Inflammatory macrophage (primary cell): ENCODE measurements at places on chromosomes 3 and 15.

DNA sequence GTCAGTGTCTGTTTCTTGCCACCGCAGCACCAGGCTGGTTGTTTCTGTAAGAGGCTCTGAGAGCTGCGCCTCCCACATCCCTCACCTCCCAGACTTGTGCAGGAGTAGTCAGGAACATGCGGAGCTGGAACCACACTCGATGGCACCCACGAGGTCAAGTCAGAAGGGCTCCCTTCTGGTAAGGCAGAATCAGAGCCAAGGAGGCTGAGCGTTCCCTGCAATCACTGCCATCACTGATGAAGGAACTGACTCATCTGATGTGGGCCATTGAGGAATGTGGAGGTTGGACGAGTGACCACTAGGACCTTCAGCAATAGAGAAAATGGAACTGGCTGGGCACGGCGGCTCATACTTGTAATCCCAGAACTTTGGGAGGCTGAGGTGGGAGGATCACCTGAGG lies 35.7 kb upstream of the BLM start:
- no peak for DNase-seq

DNA sequence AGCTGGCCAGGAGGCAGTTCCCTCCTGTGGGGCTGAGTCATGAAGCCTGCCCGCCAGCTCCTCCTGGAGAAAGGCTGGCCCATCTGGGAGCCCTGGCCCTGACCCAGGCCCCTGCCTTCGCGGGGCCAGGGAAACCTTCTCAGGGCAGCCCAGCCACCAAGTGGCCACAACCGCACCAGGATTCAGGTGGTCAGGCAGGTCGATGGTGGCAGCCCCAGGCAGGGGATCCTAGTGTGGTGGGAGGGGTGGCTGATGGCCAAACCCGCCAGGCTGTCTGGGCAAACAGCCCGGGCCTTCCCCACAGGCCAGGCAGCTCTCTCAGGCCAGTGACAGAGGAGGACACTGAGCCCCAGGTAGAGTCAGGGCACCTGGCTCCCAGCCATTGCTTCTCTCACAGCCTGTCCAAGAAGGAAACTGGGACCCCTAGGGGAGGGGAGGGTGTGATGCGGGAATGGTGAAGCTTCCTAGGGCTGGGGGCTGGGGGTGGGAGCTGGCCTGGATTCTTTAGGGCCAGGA lies 1.2 kb downstream of the TWF2 start:
- DNase-seq: peak; percentile 82

DNA sequence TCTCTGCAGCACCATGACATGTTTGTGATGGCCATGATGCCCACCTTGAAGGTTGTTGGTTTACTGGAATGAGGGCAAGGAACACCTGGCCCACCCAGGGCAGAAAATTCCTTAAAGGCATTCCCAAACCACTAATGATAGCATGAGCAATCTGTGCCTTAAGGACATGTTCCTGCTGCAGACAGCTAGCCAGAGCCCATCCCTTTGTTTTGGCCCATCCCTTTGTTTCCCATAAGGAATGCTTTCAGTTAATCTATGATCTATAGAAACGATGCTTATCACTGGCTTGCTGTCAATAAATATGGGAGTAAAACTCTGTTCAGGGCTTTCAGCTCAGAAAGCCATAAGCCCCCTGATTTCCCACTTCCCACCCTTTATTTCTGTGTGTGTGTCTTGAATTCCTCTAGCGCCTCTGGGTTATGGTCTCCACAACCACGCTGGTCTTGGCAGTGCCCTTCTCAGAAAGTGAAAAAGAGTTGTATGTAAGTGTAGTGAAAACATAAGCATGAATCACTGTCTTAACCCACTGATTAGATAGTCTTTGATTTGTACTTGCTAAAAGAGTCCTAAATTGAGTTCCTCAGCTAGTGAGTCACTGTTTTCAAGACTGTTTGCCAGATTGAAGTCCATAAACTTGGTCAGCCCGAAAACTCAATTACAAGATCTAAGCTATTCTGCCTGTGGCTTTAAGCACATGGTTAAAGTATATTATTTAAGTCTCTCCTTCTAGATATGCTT lies 19.0 kb upstream of the CCR2 start:
- DNase-seq: no peak

GRCh38 chr15:48388910-48389309 lies 57.7 kb downstream of the DUT start:
- DNase-seq: no peak

DNA sequence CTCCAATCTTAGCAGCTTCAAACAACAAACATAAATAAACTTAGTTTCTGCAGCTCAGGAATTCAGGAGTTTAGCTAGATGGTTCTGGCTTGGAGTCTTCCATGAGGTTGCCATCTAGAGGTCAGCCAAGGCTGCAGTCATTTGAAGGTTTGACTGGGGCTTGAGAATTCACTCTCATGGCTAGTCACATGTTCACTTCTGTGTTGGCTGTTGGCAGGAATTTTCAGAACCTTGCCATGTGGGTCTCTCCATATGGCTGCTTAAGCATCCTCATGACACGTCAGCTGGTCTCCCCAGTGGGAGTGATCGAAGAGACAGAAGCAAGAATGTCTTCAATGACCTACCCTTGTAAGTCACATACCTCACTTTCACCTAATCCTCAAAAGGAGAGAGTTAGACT lies 269.2 kb upstream of the CNTN3 start:
- no peak for DNase-seq

DNA sequence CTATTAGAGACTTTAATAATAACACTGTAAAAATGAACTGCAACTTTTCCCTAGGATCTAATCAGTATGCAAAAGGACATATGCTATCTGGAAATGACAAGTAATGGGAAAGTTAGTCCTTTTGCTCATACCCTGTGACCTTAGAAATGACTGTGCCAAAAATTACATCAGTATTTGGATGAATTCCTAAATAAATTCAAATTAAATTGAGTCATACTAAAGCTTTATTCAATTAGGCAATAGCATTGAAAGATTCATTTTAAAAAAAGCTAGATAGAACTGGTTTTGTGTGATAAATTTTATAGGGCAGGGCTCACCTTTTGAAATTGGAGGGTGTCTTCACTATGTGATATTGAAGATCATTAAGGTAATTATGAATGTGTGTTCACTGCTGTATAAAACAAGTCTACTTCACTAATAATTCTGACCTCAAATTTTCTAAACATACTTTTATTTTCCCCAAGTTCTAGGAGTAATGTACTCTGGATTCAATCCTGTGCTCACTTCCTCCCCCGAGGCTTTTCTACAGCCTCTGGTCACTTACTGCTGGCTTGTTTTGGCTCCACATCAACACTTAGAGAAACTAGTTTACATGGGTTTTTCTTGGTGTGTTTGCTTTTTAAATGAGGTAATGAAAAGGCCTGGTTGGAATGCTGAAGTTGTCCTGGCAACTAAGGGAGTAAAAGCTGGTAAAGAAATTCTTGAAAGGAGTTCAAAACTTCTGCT lies 44.4 kb upstream of the SPTSSB start:
- no peak for DNase-seq

DNA sequence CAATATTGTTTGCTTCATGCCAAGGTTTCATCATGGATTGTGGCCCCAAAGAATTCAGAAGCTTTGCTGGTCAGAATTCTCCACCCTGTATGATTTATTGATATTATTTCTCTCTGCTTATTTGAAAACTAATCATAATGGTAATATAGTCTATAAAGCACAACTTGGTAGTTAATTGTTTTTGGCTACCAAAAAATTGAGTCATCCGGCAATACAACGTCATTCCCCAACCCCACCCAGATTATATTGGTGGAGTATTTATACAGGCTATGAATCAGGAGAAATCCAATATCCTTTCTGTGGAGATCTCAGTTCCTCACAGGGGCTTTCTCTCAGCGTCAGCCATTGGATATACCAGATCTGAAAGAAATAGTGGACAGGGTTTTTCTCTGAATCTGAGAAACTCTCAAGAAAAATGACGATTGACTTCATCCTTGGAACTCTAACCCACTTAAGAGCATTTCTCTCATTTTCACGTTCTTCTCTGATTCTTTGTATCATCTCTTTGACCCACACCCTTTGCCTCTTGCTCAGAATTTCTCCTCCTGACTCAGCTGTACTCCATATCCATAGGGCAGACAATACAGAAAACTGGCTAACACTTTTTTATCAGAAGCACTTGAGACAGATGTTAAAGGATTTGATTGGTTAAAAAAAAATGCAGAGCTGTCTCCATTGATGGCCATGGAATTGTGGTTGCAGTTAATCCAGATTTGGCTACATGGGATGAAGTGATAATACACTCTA lies 1055.8 kb upstream of the CADM2 start:
- DNase-seq: no peak

GRCh38 chr3:134186391-134186790 lies 64.3 kb downstream of the RYK start:
- DNase-seq: peak; percentile 32

GRCh38 chr3:142077155-142077858 lies 72.0 kb downstream of the TFDP2 start:
- DNase-seq: no peak

- no peak for DNase-seq
Measured at GRCh38 chr3:133268726-133269134, 131.1 kb upstream of the BFSP2 start.

- no peak for DNase-seq
Measured at GRCh38 chr3:187131981-187132380, 7.3 kb downstream of the RPL39L start.

GRCh38 chr3:156472684-156473083 lies 82.2 kb downstream of the SSR3 start:
- no peak for DNase-seq

- no peak for DNase-seq
Measured at GRCh38 chr3:14297784-14298236, 104.6 kb upstream of the SLC6A6 start.

GRCh38 chr15:69478259-69478781 lies 25.7 kb downstream of the RPLP1 start:
- peak; percentile 26 for DNase-seq

- DNase-seq: no peak
Measured at GRCh38 chr15:63345391-63345752, 36.3 kb downstream of the CA12 start.

GRCh38 chr3:154210986-154211385 lies 89.8 kb downstream of the ARHGEF26 start:
- no peak for DNase-seq

GRCh38 chr3:185631508-185632206 lies 45.6 kb downstream of the SENP2 start:
- DNase-seq: no peak

DNA sequence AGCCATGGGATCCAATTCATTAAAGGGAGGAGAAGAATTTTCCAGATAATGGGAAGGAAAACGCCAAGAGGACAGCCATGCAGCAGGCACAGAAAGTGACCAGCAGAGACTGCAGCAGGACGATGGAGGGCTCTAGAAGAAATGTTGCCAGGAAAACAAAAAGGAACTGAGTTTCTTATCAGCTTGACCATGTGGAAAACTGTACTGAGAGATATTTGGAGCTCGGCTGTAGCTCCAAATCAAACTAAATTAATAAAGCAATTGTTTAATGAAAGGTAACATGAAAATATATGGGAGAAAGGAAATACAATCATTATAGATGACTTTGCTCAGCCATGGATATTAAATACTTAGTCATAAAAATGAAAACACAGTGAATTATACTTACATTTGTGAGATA lies 63.7 kb downstream of the SSR3 start:
- DNase-seq: no peak

- no peak for DNase-seq
Measured at GRCh38 chr15:37625576-37625975, 308.9 kb upstream of the TMCO5A start.

DNA sequence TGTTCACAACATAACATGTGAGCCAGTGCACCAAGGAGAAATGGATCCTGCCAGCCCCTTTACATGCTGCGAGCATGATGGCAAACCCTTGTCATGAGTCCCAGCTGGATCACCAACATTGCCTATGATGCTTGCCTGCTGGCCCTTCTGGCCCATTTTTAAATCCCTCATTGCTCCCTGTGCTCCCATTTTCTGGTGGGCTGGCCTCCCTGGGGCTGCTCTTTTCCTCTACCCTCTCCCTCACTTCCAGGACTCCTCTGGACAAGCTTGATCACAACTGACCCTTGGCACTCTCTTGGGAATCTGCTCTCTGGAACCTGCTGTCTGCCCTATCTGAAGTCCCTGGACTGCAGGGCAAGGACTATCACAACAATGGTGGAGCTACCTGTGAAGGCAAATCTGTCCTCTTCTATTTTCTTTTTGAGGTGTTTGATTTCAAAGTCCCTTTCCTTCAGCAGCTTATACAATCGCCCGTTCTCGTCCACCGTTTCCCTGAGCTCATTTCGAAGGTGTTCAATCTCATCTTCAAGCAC lies 16.3 kb downstream of the CCDC13 start:
- DNase-seq: no peak

- peak; percentile 92 for DNase-seq
Measured at GRCh38 chr15:40340740-40341400, at the start of gene CCDC9B. TSS of gene CCDC9B (minus strand) at chr15:40340939. CDS start at chr15:40340819, 120 bp downstream.

DNA sequence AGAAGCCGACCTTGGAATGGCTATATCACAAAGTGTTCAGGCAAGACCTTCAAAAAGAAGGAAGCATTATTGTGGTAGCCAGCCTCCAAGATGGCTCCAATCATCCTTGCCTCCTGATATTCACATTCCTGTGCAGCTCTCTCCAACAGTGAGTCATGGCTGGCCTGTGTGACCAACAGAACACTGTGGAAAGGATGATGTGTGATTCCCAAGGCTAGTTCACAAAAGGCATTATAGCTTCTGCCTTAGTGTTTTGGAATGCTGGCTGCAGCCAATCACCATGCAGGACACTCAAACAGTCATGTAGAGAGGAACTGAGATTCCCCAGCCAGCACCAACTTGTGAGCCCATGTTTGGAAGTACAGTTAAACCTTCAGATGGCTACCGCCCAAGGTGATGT lies 102.6 kb downstream of the EFL1 start:
- no peak for DNase-seq

- no peak for DNase-seq
Measured at GRCh38 chr3:16248556-16248955, 16.2 kb downstream of the DPH3 start.

- no peak for DNase-seq
Measured at GRCh38 chr3:126438186-126438585, 37.5 kb downstream of the ZXDC start.

DNA sequence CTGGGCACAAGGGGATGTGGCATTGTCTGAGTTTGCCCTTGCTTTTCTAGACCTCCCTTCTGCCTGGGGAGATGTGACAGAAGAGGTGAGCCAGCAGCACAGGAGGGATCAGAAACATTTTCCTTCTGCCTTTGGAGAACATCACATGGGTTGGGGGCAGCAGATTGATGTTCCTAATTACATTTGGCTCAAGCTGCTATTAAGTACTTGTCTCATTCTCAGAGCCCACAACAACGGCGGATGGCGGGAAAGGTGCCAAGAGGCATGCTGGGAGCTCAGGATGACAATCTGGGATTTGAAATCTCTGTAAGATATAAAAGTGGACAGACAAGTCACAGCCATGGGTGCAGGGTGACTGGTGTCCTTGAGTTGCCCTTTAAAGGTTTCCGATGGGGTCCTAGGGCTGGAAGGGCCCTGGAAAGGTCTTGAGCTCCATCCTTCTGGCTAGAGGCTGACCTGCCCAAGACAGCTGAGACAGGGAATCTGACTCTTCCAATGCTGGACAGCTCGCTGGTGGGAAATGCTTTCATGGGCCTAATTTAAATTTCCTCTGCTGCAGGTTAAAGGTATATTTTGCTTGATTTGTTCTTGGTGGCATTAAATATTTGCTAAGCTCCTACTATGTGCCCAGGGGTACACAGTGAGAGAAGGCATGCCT lies 2.4 kb upstream of the CORO2B start:
- no peak for DNase-seq

GRCh38 chr15:83578691-83579090 lies 75.2 kb upstream of the ADAMTSL3 start:
- no peak for DNase-seq
